ENCODE measurements at places on chromosomes 7 and 10.
A peak's percentile ranks its signal among the peaks of the same experiment; 100 is the strongest.

GRCh38 chr10:129210876-129211275 is 256.2 kb upstream of the MGMT start:
- DNase-seq = no peak

- DNase-seq = no peak
Observed at GRCh38 chr7:26100406-26101339, 51.3 kb upstream of the NFE2L3 start.

DNA sequence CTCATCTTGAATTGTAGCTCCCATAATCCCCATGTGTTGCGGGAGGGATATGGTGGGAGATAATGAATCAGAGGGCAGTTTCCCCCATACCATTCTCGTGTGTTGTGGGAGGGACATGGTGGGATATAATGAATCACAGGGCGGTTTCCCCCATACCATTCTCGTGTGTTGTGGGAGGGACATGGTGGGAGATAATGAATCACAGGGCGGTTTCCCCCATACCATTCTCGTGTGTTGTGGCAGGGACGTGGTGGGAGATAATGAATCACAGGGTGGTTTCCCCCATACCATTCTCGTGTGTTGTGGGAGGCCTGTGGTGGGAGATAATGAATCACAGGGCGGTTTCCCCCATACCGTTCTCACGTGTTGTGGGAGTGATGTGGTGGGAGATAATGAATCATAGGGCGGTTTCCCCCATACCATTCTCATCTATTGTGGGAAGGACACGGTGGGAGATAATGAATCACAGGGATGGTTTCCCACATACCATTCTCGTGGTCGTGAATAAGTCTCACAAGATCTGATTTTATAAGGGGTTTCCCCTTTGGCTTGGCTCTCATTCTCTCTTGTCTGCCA is 271.0 kb downstream of the MAD1L1 start:
- peak; percentile 33 for DNase-seq

DNA sequence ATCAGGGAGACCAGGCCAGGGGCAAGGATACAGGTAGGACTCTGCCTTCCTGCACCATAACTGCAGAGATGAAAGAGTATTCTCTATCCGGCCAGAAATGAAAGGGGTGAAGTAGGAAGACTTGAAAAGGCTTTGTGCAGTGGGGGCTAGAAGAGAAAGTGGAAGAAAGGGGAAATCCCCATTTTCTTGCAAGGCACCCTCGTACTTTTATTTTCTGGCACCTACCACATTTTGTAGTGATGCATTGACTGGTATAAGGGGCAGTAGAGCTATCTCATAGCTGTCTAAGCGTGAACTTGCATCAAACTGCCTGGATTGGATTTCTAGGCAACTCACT is 752 bp upstream of the CAMK2G start:
- no peak for DNase-seq

DNA sequence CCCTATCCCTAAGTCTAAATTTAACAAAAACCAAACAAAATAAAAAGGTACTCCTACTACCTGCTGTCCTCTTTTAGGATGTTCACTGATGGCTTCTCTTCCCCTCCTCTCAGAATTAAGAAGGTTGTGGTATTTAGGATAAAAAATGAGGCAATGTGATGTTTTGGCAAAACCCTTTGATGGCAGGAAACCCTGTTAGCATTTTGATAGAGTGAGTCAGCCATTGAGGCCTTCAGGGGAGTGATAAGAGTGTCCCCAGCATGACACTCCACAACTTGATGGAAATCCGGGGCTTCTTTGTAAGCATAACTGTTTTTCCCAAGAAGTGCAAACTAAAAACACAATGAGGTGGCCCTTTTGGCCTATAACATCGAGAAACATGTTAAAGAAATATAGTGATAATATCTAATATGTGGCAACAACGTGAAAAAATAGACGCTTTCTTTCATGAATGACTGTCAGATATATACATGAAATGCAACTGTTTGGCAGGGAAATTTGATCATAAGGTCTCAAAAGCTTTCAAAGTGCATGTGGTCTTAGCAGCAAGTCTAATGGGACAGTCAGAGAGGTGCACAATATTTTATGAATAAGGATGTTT is 55.0 kb downstream of the PRTFDC1 start:
- no peak for DNase-seq

- no peak for DNase-seq
Observed at GRCh38 chr7:128833148-128833945, 3.1 kb downstream of the FLNC start.

DNA sequence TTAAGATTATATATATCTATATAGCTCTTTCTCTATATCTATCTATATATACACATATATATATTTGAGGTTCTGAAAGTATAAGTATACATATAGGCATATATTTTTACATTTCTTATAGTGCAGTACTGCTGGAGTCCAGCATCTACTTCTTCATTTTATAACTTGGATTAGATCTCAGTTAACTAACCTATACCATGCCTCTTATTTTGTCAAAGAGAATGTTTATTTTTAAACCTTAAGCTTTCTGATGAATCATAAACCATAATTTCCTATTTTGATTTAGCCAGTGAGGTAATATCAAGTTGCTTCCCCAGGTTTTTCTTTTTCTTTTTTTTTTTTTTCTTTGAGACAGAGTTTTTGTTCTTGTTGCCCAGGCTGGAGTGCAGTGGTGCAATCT is 8.1 kb downstream of the ZNF32 start:
- no peak for DNase-seq

DNA sequence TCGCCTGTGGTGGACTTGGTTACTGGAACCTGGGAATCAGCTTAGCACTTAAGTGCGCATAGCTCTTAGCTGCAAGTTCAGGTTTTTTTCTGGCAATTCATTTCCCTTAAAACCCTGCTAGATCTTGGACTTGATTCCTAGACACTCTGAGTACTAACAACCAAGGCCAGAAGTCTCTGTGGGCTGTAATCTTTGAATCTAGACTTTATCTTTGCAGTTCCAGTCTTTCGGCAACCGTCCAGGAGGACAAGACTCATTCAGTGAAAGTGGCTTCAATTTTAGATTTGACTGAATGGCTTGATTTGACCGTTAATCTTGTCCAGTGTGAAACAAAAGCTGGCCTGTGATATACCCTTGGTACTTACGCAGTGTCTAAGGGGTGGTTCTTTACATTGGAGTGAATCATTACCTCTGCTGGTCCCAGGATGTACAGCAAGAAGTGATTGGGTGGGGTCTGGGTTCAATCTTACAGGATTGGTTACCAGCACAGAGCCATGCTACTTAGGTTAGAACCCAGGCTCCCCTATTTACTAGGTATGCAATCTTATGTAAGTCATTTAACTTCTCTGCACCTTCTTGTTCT is 16.4 kb downstream of the PTTG1IP2 start:
- no peak for DNase-seq

DNA sequence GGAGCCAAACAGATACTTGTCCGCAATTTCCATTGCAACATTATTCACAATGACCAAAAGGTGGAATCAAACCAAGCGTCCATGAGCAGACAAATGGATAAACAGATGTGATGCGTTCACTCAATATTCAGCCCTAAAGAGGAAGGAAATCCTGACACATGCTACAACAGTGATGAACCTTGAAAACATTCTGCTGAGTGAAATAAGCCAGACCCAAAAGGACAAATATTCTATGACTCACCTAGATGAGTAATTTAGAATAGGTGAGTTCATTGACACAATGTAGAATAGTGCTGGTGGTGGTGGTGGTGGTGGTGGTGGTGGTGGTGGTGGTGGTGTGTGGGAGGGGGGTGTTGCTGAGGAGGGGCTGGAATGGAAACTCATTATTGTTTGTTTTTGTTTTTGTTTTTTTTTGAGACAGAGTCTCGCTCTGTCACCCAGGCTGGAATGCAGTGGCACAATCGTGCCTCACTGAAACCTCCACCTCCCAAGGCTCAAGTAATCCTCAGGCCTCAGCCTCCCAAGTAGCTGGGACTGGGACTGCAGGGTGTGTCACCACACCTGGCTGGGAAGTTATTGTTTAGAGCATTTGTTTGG is 28.6 kb downstream of the SMKR1 start:
- no peak for DNase-seq

DNA sequence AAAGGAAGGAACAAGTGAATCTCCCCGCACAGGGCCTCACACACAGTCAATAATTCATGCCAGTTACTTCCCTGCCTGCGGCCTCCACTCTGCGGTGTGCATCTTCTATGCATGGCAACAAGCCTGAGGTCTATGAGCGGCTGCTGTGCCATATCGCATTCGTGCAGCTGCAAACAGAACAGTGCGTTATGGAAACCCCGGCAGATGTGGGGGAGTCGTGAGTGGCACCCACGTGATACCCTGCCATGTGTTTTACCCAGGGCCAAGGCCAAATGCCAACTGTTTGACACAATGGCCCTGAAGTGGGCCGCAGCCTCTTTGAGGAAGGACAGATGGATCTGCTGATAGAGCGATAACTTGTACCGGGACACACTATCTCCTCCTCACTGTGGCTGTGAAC is 13.4 kb downstream of the TNS3 start:
- DNase-seq = no peak

DNA sequence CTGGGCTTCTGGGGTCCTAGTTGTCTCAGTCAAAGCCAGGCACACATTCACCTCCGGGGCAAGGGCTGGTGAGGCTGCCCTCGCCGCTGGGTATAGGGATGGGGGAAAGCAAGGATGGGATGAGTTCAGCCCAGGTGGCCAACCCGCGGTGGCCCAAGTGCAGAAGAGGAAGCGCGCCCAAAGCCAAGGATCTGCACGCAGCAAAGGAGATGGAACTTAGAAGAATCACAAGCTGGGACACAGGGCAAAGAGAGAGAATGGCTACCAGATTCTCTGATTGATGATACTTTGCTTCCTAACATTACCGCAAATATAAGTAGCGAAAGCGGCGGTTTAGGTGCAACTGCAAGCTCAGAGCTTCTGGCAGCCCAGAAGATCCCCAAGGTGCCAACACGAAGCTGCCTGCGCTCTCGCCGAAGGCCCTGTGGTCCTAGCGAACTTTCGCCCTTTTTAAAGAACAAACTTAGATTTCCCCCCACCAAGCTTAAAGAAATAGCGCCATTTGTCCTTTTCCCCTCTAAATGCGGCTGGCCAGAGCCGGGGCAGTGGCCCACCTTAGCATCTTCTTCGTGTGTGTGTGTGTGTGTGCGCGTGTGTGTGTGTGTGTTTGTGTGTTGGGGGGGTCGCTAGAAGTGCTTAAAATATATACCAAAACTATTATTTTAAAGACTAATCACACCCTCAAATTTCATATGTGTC is 927 bp upstream of the MKX start:
- no peak for DNase-seq

DNA sequence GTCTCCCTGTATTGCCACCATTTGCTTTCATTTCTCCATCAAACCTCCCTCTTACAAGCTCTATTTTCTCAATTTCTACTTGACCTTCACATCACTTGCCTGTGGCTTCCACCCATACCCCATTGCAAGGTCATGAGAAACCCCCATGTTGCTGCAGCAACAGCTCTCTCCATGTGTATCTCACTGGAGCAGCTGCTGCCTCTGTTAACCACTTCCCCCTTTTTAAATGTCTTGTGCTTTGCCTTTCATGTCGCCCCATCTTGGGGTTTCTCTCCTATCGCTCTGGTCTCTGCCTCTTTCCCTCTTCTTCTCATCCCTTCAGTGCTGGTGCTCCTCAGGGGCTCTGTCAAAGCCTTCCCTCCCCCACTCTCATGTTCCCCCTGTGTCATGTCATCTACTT is 148.8 kb downstream of the CHN2 start:
- no peak for DNase-seq

- no peak for DNase-seq
Observed at GRCh38 chr7:2120841-2121830, 111.6 kb downstream of the MAD1L1 start.

DNA sequence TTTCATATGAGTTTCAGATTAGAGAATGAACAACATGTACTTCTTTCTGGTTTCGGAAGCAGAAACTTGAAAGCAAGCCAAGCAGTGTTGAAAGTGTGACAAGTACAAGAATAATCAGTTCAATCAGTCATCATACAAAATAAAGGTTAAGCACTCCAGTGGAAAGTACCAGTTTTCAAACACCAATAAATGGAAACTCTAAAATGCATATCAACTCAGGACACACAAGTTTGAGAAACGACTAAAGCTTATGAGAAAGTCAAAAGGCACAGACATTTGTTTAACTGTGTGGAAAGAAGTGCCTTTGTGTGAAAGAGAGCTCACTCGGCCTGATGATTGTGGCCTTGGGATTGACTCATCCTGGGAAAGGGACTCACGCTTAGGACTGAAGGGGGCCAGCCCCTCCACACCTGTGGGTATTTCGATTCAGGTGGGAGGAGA is 60.6 kb upstream of the AKR1C1 start:
- no peak for DNase-seq

DNA sequence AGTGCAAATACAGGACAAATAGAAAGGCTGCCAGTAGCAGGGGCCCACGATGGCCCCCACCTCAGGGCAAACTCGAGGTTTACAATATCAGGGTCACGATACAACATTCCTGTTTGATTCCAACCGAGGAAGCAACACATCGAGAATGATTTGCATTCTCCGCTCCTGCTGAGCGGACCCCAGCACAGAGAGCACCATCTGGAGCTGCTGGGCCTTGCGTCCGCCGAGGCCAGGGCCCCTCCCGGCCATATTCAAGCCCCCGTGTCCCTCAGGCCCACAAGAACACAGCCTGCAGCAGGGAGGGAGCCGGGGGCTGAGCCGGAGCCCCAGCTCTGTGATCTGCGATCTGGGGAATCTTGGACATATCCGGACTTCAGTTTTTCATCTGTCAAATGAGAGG is 84.3 kb downstream of the PRKAG2 start:
- DNase-seq = no peak

- DNase-seq = no peak
Observed at GRCh38 chr7:129098409-129099084, 43.6 kb upstream of the TNPO3 start.

DNA sequence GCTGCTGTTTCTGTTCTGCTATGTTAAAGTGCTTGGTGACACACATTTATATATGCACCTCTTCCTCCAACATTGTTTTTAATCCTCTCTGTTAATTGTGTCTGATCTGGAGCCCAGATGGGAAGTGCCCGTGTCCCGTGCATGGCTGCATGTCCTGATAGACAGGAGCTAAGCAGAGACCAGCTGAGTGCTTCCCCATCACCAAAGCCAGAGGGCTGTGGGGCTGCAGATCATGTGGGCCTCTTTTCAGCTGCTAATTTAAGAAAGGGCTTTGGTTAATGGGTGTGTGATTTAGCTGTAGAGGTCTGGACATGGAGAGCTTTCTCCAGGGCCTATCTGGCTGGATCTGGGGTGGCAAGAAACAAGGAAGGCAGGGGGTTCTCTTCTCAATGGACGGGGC is 96.5 kb upstream of the NPS start:
- DNase-seq = no peak

- no peak for DNase-seq
Observed at GRCh38 chr10:117350909-117351308, 24.3 kb downstream of the PDZD8 start.
